SW 1271 (cell line): ENCODE measurements at places on chromosomes 2 and 18.

DNA sequence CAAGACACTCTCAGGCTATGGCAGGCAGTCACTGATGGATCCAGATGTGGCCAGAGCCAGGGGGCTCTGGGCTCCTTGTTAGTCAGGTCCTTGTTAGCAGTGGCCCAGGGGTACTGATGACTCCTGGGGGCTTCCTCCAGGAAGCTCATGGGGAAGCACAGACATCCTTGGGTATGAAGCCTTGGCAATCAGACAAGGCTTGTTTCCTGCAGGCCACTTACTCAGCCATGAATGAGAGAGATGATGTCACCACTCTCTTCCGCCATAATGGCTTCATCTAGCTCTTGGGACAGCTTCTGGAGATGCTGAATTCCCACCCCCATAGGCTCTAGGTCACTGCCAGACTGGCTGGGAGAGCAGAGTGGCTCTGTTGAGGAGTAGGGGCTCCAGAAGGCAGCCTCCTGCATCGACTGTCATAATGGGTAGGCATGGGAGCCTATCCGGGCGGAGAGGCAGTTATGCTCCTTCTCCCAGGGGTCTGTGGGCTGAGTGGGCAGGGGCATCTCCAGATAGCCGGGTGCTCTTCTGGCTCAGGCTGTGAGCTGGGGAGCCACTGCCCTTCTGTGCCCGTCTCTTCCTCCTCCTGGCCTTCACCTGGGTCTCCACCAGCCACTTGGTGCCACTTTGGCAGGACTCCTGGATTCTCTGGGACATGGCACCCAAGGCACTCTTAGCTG lies 40.2 kb upstream of the BMPR2 start:
- DNase-seq: no peak

DNA sequence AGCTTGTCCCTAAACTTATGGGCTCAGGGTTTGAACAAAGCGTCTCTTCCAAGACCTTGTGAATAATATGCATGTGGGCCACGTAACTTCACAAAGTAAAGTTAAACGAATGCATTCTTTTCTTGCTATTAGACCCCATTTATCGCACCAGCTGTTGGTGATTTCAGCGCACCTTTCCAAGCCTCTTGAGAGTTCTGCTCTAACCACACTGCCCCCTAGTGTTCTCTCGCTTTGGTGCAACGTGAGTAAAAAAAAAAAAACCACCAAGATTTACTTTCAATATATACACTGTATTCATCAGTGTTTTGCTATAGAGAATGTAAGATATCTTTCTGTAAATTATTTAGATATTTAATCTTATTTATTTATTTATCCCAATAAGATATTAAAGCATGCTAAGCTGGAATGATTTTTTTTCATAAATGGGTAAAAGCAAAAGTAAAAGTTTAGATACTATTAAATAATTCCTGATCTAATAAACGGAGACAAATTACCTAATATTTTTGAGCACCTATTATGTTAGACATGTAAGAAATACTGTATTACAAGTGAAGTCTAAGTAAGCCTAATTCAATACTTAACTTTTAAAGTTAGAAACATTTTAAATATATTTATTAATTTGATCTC lies 459.5 kb downstream of the DLGAP1 start:
- peak; percentile 30 for DNase-seq

DNA sequence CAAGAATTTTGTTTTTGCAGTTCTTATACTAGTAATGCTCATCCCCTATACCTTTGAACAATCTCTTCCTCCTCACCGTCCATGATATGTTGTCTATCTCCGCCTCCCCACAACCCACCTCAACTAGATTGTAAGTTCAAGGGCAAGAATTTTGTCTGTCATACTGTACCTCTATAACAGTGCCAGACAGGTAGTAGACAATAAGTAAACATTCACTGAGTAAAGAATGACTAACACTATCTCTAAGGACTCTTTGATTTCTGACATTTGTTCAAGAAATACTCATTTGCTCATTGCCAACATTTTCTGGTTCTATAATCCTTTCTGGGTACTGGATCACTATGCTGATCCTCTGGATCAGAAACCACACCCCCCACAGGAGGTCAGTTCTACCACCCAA lies 82.4 kb downstream of the EXOC6B start:
- no peak for DNase-seq

DNA sequence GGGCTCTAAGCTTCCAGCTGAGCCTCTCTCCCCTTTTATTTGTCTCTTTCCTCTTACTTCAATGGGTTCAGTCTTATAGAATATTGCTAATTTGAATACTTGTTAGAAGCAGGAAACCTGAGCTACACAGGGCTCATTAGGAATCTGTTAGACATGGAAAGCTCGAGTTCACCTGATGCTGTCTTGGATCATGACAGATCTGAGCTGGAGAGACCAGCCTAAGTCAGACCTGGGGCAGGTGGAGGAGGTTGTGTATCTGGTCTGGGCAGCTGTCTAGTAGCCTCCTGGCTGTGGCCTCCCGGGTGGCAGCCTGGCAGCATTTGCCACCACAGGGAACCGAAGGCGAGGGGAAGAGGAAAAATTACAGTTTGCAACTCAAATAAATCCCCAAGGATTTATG lies 185.9 kb downstream of the ICOS start:
- no peak for DNase-seq

DNA sequence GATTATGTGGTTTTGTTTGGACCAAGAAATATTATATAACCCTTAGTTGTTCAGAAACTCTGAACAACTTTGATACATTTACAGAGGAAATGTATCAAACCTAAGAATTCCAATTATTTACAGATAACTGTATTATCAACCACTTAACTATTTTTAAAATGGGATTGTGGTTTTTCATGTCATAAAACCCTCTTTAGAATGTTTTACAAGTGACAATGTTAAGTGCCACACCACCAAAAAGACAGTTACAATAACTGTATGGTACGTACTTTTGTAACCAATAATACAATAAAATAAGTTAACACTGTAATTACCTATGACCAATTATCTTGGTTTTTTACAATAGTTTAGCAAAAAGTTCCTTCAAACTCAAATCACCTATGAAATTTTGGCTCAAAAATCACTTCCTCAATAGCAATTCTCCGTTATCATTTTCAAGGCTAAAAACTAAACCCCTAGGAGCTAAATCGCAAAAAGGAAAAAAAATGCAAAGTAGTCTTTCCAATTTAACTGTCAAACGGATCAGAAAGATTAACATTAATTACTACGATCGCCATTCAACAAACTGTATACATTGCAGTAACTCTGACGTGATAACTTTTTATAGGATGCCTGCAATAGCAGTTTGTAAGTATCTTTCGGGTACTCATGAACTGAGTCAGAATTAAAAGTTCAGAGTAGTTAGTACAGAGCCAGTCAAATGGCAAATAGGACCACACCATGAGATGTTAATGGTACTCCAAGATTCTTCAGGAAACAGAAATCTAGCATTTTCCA lies 1.5 kb downstream of the ROCK1 start:
- DNase-seq: no peak

DNA sequence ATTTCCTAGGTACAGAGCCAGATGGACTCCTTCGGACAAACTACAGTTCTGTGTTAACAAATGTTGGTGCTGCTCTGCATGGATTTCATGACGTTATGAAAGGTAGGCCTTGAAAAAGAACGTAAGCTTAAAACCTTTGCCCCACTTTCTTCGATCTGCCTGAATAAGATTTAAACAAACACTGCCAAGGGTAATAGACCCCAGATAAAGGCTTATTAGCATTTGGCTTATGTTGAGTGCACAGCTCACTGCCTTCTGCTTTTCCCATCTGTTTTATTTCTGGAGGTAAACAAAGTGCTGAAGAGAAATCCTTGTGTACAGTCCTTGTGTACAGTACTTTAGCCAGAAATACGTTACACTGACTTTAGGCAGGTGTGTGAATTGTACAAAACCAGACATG lies 50.0 kb upstream of the STON1 start:
- no peak for DNase-seq

- peak; percentile 42 for DNase-seq
Observed at GRCh38 chr18:6920099-6920955, 190.8 kb downstream of the ARHGAP28 start.

- no peak for DNase-seq
Observed at GRCh38 chr2:155748131-155748530, 584.4 kb downstream of the NR4A2 start.

DNA sequence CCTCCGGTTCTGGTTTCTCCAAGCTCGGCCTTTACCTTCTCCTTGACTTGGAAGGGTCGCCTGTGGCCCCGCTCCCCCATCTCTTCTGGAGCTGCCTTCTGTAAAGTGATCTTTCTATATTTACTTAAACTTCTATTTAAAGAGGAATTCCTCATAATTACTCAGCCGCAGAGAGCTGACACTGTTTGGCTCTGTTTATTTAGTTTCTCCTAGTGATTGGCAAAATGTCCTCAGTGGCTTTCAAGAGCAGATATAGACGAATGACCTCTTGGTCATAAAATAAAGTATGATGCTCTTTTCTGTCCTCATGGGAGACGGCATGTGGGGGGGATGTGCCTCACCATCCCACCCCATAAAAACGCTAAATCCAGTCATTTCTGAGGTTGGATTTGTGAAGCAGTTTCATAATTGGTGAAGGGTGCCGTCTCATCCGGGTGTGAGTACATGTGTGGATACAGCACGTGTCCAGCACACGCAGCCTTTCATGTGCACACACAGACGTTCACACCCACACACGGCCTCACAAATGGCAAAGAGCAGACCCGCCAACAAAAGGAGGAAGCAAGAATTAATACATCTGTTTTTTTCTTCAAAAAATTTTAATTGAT lies 43.4 kb upstream of the SMAD7 start:
- no peak for DNase-seq

- DNase-seq: no peak
Observed at GRCh38 chr2:143158551-143159485, 29.6 kb downstream of the ARHGAP15 start.

GRCh38 chr2:43060390-43061016 lies 165.9 kb downstream of the ZFP36L2 start:
- no peak for DNase-seq

DNA sequence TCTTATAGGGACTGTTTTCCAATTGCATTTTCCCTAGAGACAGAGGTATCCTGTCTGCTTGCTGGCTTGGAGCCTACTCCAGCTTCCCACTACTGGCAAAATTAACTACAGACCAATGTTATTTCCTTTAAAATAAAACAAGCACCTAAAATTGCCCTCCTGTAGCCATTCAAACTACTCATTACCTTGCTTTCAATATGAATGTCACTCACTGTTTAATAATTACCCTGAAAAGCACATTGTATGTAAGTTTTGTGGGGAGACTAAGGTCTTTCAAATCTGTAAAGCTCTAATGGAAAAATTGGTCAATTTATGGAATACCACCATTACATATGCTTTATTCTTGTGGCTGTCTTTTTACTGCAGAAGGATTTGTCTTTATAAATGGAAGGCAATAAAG lies 87.3 kb downstream of the DOCK10 start:
- no peak for DNase-seq

- no peak for DNase-seq
Observed at GRCh38 chr2:47907039-47907781, 912 bp upstream of the FBXO11 start.

GRCh38 chr2:193783681-193784080 lies 1588.9 kb upstream of the TMEFF2 start:
- DNase-seq: no peak

GRCh38 chr2:187644981-187645380 lies 90.7 kb upstream of the TFPI start:
- no peak for DNase-seq

GRCh38 chr2:48906633-48907032 lies 151.1 kb upstream of the LHCGR start:
- DNase-seq: no peak

- no peak for DNase-seq
Observed at GRCh38 chr2:30583204-30583749, 136.2 kb downstream of the LCLAT1 start.

GRCh38 chr2:79065201-79065600 lies 22.6 kb downstream of the REG1B start:
- no peak for DNase-seq

DNA sequence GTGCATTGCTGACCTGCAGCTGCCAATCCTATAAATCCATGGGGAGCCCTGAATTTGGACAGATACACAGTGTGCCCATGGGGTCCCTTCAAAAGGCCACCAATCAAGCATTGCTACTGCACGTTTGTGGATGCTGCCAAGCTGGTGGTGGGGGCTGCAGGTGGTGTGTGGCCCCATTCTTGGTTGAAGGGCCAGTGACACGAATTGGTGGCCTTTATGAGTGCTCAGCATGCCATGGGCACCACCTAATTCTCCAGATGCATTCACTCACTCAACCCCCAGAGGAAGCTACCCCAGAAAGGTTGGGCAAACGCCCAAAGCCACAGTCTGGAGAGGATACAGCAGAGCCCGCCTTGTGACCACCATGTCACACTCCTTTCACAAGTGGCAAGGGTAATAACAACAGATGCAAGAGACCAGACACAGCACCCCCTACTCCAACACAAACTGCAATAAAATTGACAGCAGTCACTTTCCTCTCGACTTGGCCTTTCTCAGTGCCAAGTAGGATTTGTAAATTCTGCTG lies 27.1 kb downstream of the MC2R start:
- DNase-seq: no peak

DNA sequence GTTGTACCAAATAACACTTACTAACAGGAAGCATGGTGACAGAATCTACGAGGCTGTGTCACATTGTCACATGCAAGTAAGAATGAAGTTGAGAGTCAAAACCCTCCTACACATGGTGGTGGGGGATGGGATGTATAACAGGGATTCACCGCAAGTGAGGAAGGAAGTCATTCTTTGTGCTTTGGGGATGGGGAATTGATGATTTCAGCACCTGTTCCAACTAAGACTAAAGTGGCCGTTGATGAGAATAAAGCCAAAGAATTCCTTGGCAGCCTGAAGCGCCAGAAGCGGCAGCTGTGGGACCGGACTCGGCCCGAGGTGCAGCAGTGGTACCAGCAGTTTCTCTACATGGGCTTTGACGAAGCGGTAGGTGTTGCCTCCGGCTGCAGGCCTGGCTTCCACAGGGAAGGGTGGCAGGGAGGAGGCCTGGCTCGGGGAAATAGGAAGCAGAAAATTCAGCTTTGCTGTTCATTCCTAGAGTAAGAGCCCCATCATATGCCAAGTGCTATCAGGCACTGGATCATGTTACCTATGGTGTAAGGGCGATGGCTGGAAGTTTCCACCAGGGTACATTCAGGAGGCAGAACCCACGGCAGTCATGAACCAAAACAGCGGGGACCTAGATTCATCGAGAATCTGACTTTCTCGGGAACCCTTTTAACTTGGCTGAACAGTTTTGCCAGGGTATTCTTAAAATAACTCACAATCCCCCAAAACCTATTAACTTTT lies 120.3 kb downstream of the UXS1 start:
- no peak for DNase-seq

DNA sequence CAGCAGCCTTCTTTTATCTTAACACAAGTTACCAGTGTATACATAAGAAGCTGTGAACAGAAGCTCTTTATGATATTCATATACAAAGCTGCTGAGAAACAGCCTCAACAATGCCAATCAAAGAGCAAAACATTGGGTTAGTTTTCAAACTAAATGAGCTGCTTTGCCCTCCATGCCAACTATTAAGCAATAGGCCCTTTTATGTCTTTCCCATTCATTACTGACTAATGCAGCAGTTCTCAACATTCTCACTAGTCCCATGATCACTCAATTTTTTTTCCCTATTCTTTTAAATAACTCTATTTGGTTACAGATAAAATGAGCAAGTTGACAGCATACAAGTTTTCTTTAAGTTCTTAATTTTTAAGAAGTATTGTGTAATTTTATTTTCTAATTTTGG lies 57.9 kb upstream of the FRZB start:
- no peak for DNase-seq

- no peak for DNase-seq
Observed at GRCh38 chr2:145685383-145686050, 1165.6 kb upstream of the ZEB2 start.
